Smooth muscle cell of trachea (primary cell): ENCODE measurements at places on chromosomes 4 and X. TPM values are rescaled to one million over a fixed set of nuclear protein-coding genes. Genes with fewer than 3 reads are reported as not detected.

ZNF185 gene
- total RNA-seq, result 1.3 and 1.5 TPM in 2 replicates

MAGEB17 gene
- total RNA-seq, result not detected in 2 replicates

GLOD5 gene
- total RNA-seq, result not detected in 2 replicates

RHOXF2 gene
- total RNA-seq, result not detected in 2 replicates

CT55 gene
- total RNA-seq, result not detected in 2 replicates

MAP7D3 gene
- 13.9 and 19.6 TPM in 2 replicates for total RNA-seq

SOWAHB gene
- total RNA-seq, result under 0.01 and 0.17 TPM in 2 replicates

NKX3-2 gene
- 1.2 and 1.5 TPM in 2 replicates for total RNA-seq

BRS3 gene
- not detected in 2 replicates for total RNA-seq

RASSF6 gene
- total RNA-seq, result under 0.01 TPM in 2 replicates

HMGN5 gene
- total RNA-seq, result 0.17 and 1.6 TPM in 2 replicates

GRK4 gene
- 6.0 and 8.6 TPM in 2 replicates for total RNA-seq

RHOXF1 gene
- not detected in 2 replicates for total RNA-seq

ALB gene
- 0.33 TPM in 1 of 2 replicates, not detected in the other for total RNA-seq

MFAP3L gene
- 1.5 and 1.7 TPM in 2 replicates for total RNA-seq

PIR gene
- 11.9 and 12.4 TPM in 2 replicates for total RNA-seq

NXF2B gene
- not detected in 2 replicates for total RNA-seq
